Sigmoid colon (tissue), 7 donors: ENCODE measurements at places on chromosomes 11 and 22. TPM values are rescaled to one million over a fixed set of nuclear protein-coding genes. Genes with fewer than 3 reads are reported as not detected.

DNA sequence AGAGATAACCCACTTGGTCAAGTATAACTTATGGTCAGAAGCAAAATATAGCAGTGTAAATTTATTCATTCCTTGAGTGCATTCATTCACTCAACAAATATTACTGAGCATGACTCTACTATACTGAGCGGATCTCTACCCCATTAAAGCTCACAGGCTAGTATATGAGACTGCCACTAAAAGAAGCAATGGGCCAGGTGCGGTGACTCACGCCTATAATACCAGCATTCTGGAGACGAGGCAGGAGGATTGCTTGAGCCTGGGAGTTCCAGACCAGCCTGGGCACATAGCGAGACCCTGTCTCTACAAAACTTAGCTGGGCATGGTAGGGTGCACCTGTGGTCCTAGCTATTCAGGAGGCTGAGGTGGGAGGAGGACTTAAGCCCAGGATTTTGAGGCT lies 197.6 kb upstream of the BLID start:
- H3K36me3 ChIP-seq = no peaks in the 10 kb centered on the region
- H3K4me1 ChIP-seq = peaks cover 20% of the 10 kb centered on the region
- no peak overlapping the region for H3K27ac ChIP-seq
- no peak overlapping the region for H3K4me3 ChIP-seq
- no peak for DNase-seq

- H3K27ac ChIP-seq = no peak overlapping the region
- no peak overlapping the region for H3K4me3 ChIP-seq
- H3K4me1 ChIP-seq = peaks cover 5% of the 10 kb centered on the region
- DNase-seq = no peak
Observed at GRCh38 chr11:36409152-36409816, 100.8 kb downstream of the TRAF6 start.

- H3K36me3 ChIP-seq = no peaks in the 10 kb centered on the region
- no peak overlapping the region for H3K4me3 ChIP-seq
- H3K27ac ChIP-seq = no peak overlapping the region
- no peaks in the 10 kb centered on the region for H3K4me1 ChIP-seq
- H3K27me3 ChIP-seq = no peaks in the 10 kb centered on the region
Observed at GRCh38 chr11:31680770-31681169, 130.4 kb downstream of the PAX6 start.

GRCh38 chr11:76621466-76621865 lies 49.1 kb downstream of the LRRC32 start:
- no peak overlapping the region for H3K4me3 ChIP-seq
- H3K27me3 ChIP-seq = no peaks in the 10 kb centered on the region
- peaks cover 6% of the 10 kb centered on the region for H3K4me1 ChIP-seq
- H3K36me3 ChIP-seq = no peaks in the 10 kb centered on the region
- no peak overlapping the region for H3K27ac ChIP-seq
- DNase-seq = peak; percentile 62

GRCh38 chr11:134691295-134691873 lies 279.3 kb upstream of the B3GAT1 start:
- DNase-seq = no peak
- peaks cover 14% of the 10 kb centered on the region for H3K4me1 ChIP-seq
- no peaks in the 10 kb centered on the region for H3K36me3 ChIP-seq
- H3K27ac ChIP-seq = peak overlapping the region; percentile 49
- H3K4me3 ChIP-seq = peak overlapping the region; percentile 8

DNA sequence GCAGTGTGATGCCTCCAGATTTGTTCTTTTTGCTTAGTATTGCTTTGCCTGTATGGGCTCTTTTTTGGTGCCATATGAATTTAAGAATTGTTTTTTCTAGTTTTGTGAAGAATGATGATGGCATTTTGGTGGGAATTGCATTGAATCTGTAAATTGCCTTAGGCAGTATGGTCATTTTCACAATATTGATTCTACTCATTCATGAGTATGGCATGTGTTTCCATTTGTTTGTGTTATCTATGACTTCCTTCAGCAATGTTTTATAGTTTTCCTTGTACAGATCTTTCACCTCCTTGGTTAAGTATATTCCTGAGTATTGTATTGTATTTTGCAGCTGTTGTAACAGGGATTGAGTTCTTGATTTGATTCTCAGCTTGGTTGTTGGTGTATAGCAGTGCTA lies 18.3 kb upstream of the ZBED5 start:
- no peaks in the 10 kb centered on the region for H3K36me3 ChIP-seq
- H3K4me3 ChIP-seq = no peak overlapping the region
- H3K4me1 ChIP-seq = peaks cover 30% of the 10 kb centered on the region
- H3K27ac ChIP-seq = no peak overlapping the region

DNA sequence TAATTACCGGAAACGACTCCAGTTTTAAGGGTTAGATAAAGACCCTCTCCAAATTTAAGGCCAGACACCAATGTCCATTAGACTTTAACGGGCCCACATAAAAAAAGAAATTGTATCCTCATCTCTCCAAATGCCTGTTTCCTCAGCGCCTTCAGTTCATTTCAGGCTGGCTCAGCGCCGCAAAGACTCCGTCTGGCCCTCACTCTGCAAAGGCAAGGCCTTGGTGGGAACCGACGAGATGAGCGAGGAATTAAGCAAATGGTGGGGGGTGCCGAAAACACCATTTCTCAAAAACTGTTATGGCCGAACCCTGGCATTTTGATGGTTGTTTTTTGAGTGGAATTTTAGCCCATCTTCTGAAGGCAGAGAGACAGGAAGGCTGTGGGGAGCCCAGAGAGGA lies 15.7 kb downstream of the MN1 start:
- no peak for DNase-seq
- H3K4me1 ChIP-seq = peaks cover 11% of the 10 kb centered on the region
- H3K27ac ChIP-seq = peak overlapping the region; percentile 49
- H3K27me3 ChIP-seq = no peaks in the 10 kb centered on the region

Gene TBC1D10A
- 30.4 TPM for total RNA-seq

Gene XKR3
- not detected for total RNA-seq
